GM18507 (cell line): ENCODE measurements at places on chromosomes 3 and 15.

DNA sequence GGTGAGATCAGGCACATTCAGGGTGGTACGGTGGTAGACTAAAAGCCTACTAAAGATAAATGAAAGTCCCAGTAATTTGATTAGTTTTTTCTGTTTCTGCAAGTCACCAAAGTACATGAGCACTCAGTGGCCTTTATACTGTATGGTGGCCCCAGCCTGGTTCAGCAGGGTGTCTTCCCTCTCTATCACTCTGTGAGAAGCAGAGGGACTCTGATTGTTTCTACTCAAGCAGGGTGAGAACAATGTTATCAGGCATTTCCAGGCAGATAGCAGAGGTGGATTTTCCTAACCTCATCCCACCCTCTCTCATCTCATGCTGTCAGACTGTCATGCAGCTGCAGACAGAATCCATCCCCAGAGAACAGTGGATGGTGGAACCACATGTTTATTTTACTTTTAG, 71.5 kb upstream of the BFSP2 start:
- DNase-seq: no peak

GRCh38 chr15:94457661-94458060, 226.3 kb downstream of the MCTP2 start:
- DNase-seq: no peak

GRCh38 chr3:108305484-108306172, 9.3 kb downstream of the HHLA2 start:
- DNase-seq: no peak

GRCh38 chr3:5115506-5116162, 6.5 kb upstream of the ARL8B start:
- DNase-seq: no peak
